ENCODE measurements at places on chromosomes 1 and 21.
A peak's percentile ranks its signal among the peaks of the same experiment; 100 is the strongest.

- DNase-seq = no peak
These were observed 9.8 kb downstream of the SCMH1 start for GRCh38 chr1:41232305-41232704.

DNA sequence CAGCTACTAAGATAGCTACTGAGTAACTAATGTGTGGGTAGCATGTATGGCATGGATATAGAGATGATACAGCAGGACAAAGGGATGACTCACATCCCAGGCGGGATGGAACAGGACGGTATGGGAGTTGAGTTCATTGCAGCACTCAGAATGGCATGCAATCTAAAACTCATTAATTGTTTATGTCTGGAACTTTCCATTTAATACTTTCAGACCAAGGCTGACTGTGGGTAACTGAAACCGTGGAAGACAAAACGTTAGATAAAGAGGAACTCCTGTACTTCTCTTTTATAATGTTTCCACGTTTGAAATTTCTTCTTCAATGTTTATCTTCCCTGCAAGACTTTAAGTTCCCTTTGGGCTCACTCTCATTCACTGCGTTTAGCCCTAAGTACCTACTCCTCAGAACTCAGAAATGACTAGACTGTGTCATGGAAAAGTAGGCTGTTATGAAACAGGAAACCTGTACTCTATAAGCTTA lies 151.9 kb downstream of the MAGI3 start:
- no peak for DNase-seq

GRCh38 chr1:88421997-88422396 lies 262.1 kb upstream of the PKN2 start:
- no peak for DNase-seq

DNA sequence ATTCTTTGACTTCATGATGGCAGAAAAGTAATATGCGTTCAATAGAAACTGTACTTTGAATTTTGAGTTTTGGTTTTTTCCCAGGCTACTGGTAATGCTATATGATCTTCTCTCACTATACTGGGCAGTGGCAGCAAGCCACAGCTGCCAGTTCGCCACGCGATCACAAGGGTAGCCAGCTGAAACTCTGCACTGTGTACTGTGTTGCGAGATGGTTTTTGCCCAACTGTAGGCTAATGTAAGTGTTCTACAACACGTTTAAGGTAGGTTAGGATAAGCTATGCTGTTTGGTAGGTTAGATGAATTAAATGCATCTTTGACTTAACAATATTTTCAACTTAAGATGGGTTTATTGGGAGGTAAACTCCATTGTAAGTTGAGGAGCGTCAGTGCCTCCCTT lies 123.1 kb downstream of the NRDC start:
- DNase-seq = no peak

- DNase-seq = no peak
These were observed 11.4 kb downstream of the KRTAP10-1 start for GRCh38 chr21:44528634-44528995.

DNA sequence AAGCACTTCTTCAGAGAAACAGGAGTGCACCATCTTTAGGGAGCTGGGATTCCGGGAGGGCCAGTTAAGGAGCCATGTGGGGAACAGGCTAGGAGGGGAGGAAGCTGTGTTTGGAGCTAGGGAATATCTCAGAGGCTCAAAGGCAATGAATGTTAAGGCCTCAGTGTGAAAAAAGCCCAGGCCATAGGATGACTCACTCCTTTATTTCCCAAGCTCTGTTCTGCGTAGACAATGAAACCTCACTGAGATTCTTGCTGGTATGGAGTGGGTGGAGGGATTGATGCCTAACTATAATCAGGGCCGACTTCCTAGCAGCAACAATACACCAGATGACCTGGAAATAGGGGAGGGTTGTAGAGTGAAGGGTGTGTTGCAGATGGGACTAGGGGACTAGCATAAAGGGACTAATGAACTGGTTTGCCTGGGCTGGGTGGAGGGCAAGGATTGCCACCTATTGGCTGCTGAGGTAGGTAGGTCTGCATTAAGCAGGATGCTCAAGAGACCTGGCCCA lies 2.1 kb downstream of the GNAT2 start:
- no peak for DNase-seq

DNA sequence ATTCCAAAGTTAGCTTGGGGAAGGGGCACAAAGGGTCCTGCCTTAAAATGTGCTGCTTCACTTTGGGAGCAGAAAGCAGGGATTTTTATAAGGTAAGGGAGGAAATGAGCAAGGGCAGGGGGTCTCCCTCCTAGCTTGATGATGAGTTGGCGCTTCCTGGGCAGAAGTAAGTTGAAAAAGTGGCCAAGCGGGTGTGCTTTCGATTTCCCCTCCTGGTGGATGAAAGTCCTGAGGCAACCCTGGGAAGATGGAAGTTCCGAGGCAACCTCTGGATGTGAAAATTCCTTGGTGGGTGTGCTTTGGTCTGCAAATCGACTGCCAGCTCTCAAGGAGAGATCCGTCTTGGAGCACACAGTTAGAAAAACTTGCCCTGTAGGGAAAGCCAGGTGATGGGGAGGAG lies 41.7 kb upstream of the CD2 start:
- no peak for DNase-seq

GRCh38 chr1:181812208-181812607 lies 249.3 kb downstream of the ZNF648 start:
- DNase-seq = no peak

DNA sequence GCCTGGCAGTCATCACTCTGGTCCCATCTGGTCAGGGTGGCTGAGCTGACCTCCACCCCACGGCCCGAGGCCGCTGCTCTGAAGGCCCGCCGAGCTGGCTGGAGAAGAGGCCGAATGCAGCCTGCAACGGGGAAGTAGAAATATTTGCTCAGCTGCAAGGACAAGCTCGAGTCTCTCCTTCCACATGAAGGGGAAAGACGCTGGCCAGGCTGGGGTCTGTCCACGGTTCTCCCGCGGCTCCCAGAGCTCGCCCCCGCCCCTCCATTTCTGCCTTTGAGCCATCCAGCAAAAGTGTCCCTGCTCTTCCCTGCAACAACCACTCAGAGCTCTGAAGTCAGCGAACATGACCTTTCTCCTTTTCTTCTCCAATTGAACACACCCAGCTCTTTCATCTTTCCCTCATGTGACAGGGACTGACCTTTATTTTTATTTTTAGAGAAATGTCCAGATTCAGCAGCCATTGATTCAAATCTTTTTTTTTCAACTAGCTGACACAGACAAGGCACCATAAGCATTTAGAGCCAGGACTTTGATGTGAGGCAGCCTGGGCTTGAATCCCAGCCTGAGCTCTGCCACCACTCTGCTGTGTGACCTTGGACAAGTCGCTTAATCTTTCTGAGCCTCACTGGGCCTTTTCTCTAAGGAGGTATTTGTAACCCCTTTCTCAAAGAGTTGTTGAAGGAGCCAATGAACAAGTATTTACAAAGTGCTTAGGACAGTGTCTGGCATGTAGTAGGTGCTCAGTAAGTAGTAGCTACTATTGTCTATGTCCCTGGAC lies 149.3 kb upstream of the WNT4 start:
- DNase-seq = no peak

DNA sequence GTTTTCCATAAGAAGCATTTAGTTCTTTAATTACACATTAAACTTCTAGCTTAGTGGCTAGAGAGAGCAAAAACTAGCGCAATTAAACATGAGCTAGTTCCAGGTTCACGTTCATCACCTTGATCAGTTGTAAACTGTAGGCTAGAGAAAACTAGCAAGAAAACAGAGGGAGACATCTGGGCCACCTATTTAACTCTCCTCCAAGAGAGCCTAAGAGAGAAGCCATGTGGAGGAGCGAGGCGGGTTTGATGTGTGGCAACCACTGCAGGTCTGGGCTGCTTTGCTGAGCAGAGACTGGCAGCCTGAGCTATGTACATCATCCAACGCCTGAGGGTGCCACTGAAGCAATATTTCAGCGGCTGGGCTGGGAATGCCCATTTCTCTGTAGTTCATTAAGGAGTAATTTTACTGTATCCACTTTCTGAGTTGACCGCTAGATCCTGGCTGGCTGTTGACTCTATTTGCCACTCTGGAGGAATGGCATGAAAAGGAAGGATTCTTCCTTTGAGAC lies 252.9 kb downstream of the DYRK1A start:
- no peak for DNase-seq

- DNase-seq = no peak
These were observed 982.5 kb downstream of the TTLL7 start for GRCh38 chr1:83016354-83016849.

GRCh38 chr1:203624341-203624712 lies 2.3 kb upstream of the ATP2B4 start:
- DNase-seq = no peak

GRCh38 chr1:205449750-205450443 lies 5.9 kb downstream of the BLACAT1 start:
- DNase-seq = no peak

DNA sequence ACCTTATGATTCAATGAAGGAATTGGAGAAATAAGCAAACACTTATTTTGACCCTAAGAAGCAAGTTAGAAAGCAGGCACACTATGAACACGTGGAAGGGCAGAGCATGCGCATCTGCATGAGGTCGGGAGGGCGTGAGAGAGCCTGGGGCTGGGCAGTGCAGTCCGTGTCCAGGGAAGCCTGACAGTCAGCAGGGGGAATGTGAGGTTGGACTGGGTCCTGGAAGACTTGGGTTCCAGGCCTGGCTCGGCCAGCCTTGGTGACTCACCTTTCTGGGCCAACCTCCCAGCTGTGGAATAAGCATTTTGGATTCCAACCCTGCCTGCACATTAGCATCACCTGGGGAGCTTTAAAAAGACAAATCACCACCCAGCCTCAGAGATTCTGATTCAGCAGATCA lies 26.6 kb upstream of the LMX1A start:
- DNase-seq = peak; percentile 35

DNA sequence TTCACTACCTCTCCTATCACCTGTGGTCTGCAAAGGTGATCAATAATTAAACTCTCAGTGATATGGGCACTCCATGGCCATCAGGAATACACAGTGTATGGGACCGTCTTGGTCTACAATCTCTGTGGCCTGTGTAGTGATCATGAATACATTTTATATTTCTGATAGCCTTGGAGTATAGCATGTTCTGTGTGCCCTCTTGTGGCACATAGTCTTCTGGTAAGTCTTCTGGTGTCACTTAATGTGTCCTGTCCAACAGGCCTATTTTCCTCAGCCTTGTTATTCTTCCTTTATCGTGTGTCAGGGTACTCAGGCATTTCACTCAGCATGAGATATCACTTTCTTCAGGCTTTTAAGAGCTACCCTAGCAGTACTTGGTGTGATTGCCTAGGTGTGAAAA lies 393.6 kb downstream of the AGBL4 start:
- no peak for DNase-seq

DNA sequence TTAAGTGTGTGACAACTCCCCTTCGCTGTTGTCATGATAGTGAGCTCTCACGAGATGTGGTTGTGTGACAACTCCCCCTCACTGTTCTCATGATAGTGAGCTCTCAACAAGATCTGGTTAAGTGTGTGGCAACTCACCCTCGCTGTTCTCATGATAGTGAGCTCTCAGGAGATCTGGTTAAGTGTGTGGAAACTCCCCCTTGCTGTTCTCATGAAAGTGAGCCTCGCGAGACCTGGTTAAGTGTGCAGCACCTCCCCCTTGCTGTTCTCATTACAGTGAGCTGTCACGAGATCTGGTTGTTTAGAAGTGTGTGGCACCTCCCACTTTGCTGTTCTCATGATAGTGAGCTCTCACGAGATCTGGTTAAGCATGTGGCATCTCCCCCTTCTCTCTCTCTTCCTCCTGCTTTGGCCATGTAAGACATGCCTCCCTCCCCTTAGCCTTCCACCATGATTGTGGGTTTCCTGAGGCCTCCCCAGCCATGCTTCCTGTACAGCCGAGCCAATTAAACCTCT lies 25.1 kb upstream of the LSS start:
- no peak for DNase-seq

- DNase-seq = no peak
These were observed 9.0 kb downstream of the UMODL1 start for GRCh38 chr21:42079939-42080787.

GRCh38 chr1:29249170-29249691 lies 12.9 kb downstream of the PTPRU start:
- DNase-seq = no peak

GRCh38 chr1:108712606-108713150 lies at the start of gene FNDC7:
TSS of gene FNDC7 (plus strand) at chr1:108712908. CDS start at chr1:108712934, 26 bp downstream.
- no peak for DNase-seq

GRCh38 chr1:178086294-178086693 lies 7.6 kb upstream of the RASAL2 start:
- DNase-seq = no peak

DNA sequence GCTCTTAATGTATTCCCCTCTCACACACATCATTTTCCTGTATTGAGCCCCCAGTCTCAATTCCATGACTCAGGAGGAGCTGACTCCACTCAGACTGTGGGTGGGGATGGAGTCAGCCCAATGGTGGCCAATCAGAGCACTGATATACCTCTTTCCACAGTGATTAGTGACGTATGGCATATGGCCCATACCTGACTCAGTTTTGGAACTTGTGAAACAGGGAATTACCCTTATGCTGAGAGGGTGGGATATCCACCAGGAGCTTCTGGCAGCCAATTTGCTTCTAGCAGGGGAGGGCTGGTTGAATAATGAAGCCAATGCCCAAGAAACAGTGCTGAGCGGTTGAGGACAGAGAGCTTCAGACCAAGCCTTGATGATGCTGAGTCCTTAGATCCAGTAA lies 86.4 kb upstream of the SPATA6 start:
- DNase-seq = no peak

DNA sequence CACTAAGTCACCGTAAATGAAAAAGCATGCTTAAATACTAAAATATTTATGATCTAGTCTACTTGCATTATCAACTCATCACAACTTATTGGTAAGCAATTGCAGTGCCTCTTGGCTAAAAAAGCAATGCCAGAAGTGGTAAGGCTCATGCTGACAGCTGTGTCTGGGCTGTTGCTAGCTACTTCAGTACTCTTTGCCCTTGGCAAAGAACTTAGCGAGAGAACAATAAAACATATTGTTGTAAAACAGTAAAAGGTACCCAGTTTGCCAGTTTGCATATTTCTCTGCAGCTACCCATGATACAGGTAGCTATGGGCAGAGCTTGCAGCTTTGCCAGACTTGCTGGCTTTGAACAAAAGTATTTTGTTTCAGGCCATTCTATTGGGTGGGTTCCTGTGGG lies 73.1 kb downstream of the ATP6V1G3 start:
- no peak for DNase-seq

- DNase-seq = peak; percentile 9
These were observed 96.3 kb upstream of the ST6GALNAC5 start for GRCh38 chr1:76770979-76771378.

GRCh38 chr1:96329121-96329520 lies 392.5 kb upstream of the PTBP2 start:
- DNase-seq = no peak

- DNase-seq = no peak
These were observed 238.2 kb downstream of the NRIP1 start for GRCh38 chr21:14826630-14827029.

All from amygdala (tissue), 56 donors.